Activated CD8-positive, alpha-beta memory T cell treated with anti-CD3 and anti-CD28 coated beads for 1 hour (primary cell): ENCODE measurements at places on chromosomes 16 and 17.

- no peak for DNase-seq
These were observed 68.6 kb downstream of the HAPSTR1 start for GRCh38 chr16:9159839-9160550.

- DNase-seq = no peak
These were observed 191.6 kb downstream of the WWOX start for GRCh38 chr16:78290872-78291591.

GRCh38 chr16:76446251-76446650 lies 169.1 kb downstream of the CNTNAP4 start:
- DNase-seq = no peak

DNA sequence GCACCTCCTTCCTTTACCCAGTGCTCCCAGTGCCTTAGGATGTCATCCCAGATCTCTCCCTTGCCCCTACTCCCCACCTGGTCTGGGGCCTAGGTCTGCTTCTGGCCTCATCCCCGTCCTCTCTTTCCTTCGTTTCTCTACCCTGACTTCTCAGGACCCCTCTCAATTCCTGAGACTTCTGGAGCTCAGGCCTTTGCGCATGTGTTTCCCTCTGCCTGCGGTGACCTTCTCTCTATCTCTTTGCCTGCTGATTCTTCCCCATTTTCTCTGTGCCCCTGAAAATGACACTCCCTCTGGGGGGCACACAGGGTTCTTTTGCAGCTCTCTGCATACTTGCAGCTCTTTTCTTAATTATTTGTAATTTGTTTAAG lies 13.5 kb downstream of the ADORA2B start:
- no peak for DNase-seq

DNA sequence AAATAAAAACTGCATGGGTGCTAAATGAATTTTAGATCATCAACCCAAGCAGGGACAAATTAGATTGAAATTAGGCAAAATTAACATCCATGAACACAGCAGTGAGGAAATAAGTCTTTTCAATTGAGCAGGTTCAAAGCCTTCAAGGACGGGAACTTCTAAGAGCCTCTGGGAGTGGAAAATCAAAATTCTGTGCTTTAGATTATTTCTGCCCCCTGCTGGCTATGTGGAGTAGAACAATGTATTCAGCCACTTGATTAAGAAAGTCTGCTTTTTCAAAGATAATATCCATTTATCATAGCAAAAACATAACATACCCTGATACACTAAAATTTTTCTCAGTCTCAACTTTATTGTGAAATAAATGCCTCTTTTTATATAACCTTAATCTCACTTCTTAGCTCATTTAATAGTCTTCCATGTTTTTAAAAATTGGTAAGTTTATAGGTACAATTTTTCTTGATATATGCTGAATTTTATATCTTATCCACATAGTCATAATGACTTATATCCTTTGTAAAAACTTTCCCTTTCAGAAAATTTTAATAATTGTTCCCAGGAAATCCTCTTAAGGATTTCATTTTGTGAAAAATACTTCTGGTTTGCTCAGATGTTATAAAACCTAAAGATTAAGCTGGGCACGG lies 28.1 kb upstream of the NOL11 start:
- DNase-seq = peak; percentile 9

DNA sequence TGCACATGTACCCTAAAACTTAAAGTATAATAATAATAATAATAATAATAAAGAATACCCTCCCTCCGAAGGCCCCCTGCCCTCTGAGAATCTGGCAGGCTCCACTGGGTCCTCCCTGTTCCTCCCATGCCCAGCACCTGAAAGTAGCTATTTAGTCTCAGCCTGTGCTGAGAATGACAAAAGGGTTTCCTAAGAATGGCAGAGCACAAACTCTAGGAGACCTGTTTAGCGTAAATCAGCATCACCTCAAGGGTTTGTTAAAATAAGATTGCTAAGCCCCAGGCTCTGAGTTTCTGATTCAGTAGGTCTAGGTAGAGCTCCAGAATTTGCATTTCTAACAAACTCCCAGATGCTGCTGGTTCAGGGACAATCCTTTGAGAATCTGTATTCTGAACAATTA lies 606.8 kb upstream of the CDH11 start:
- no peak for DNase-seq

DNA sequence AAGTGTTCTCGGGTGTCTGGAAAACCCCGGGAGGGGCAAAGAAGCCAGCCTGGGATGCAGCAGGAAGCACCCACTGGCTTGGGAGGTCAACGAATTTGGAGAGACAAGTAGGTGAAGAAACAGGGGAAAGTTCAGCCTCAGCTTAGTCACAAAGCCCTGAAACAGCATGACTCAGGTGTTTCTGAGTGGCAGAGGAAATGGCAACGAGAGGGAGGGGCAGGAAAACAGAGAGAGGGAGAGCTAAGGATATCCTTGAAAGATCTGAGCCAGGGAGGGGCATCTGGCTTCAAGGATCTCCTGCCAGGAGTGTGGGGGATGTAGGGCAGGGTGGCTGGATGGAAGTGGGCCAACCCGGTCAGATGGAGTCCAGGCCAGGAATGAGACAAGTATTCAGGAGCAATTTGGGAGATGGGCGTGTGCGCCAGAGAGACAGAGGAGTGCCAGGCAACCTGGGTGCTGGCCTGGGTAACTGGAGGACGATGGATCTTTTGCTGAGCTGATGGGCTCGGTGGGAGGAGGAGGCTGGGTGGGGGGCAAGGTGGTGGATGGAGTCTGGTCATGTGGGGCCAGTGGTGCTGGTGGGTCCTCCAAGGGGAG lies 27.2 kb downstream of the ABCC3 start:
- no peak for DNase-seq

DNA sequence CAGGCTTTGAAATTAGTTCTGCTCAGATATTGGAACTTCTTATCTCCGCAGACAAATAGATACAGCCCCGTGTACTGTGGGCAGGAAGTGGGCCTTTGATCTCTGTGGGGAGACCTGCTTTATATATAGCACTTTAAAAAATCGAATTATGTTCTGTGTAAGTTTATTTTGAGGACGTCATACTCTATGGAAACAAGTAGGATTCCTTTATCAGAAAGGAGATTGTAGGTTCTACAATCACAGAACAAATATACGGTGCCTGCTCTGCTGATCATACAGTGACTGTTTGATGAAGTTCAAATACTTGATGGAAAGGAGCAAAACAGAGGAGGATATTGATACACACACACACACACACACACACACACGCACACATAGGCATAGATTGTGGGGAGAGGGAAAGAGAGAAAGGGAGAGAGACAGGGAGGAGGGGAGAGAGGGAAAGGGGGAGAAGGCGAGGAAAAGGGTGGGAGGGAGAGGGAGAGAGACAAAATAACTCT lies 14.7 kb upstream of the TMEM220 start:
- no peak for DNase-seq

DNA sequence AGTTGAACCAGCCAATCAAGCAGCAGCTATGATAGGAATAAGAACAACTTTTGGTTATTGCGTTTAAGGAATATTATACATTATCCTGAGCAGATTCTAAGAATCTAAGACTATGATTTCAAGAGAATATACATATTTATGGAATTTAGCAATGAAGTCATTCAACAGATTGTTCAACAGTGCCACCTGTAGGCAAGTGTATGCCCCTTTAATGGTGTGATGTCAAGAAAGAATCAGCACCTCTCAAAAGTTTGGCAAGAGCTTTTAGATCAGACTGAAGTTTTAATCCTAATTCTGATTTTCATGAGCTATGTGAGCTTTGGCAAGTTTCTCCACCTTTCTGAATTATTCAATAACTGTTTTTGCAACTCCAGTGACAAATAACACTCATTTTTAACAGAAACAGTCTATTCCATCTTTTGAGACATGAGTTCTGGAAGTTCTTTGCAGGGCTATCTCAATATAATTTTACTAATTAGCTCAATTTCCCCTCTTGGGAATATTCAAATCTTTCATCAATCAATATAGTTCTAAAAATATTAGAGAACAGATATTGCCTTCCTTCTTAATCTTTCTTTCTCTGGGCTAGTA lies 474.3 kb upstream of the TOM1L1 start:
- no peak for DNase-seq

DNA sequence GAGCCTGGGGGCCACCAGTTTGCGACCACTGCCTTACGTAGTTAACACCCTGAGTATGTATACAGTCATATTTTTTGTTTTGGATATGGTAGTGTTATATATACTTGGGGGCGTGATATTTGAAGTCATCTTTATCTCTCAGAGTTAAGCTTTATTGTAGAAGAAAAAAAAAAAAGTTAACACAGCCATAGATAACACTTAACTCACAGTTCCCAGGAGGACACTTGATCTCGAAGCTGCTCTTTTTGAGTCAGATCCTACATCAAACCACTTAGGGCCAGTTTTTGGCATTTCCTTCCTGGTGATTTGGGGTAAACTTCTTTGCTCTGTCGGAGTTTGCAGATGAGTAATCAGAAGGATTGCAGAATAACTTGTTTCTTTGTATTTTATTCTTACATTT lies 5.8 kb downstream of the ITPRIPL2 start:
- DNase-seq = no peak

- DNase-seq = no peak
These were observed 434.6 kb upstream of the MAF start for GRCh38 chr16:80034948-80035663.

DNA sequence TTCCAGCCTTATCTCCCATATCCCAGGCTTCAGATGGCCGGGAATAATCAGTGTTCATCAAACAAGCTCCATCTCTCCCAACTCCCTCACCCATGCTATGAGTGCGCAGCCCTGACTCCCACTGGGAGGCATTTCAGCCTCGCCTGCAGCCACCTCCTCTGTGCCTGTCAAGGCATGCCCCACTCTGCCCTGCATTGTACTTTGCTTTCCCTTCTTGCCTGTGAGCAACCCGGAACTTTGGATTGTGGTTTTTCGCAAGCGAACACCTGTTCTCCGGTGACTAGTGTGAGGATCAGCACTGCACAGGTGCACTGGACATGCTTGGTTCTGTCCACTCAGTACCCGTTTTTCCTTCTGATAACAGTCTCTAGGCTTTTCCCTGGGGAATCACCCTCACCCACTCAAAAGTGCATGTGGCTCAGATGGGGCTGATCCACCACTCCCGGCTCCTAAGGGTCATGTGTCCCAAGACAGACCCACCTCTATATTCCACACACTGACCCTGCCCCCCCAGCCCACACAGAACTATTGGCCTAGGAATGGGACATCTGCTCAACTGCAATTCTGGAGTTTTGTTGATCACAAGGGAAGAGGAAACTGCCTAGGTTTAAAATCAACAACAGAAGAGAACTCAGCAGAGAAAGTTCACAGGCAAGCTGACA lies 9.1 kb downstream of the CHST6 start:
- DNase-seq = no peak

- no peak for DNase-seq
These were observed 1.3 kb downstream of the SNN start for GRCh38 chr16:11669380-11670146.

GRCh38 chr16:54462771-54463170 lies 176.2 kb upstream of the IRX3 start:
- DNase-seq = no peak

- no peak for DNase-seq
These were observed 9.0 kb downstream of the DYNLL2 start for GRCh38 chr17:58092101-58092796.

DNA sequence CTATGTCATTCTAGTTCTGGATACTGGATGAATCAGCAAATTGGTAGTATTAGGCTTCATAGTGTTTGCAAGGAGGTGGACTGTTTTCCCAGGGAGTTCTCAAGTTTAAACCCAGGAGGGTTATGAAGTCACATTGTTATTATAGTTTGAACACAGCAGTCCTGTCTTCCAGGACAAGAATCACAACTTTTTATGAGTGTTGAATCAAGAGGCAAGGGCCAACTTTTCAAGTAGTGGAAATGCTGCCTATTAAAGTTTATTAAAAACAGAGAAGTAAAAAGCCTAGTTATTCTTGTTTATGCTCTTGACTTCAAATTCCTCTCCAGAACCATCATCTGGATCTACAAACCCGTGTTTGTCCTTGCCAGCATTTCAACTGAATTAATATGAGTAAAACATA lies 86.3 kb upstream of the GOT2 start:
- DNase-seq = no peak

GRCh38 chr17:68533887-68534694 lies 21.9 kb downstream of the PRKAR1A start:
- DNase-seq = no peak

- no peak for DNase-seq
These were observed 9.2 kb upstream of the ITPRIPL2 start for GRCh38 chr16:19104607-19105006.

- no peak for DNase-seq
These were observed 47.2 kb downstream of the HOXB1 start for GRCh38 chr17:48483471-48484131.

DNA sequence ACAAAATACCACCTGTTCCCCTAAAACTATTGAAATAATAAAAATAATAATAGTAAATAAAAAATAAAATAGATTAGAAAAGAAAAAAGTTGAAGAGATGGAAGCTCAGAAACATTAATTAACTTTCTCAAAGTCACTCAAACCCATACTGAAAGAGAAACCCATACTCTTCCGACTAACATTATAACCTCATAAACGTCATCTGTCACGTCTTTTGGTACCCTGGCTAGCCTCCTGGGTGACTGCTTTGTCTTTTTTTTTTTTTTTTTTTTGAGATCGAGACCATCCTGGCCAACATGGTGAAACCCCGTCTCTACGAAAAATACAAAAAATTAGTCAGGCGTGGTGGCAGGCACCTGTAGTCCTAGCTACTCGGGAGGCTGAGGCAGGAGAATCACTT lies 7.6 kb downstream of the SLFN12L start:
- DNase-seq = no peak

GRCh38 chr16:728131-728889 lies 1.4 kb downstream of the HAGHL start:
- peak; percentile 41 for DNase-seq

DNA sequence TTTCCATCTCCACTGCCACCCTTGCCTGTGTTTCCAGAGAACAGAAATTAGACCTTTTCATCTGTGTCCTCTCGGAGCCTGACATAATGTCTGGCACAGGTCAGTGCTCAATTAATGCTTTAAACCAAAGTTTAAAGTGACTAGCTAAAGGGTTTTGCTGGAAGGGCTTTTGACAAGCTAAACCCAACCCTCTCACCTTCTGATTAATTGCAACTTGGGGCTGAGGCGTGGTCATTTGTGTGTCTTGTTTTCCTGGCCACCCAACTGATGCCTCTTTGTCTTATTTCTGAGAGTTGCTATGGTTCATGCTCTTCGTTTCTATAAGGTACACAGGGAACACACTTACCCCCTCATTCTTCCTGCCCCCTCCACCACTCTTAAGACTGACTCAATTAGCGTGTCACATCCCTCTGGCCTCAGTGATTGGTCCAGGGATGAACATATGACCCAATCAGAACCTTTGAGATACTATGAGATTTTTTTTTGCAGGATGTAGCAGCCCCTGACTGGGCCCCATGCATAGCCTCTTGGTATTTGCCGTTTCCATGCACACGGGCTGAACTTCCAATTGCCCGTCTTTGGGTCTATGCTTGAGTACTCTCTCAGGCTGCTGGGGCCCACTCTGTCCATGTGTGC lies 15.8 kb upstream of the BRD7 start:
- DNase-seq = no peak

DNA sequence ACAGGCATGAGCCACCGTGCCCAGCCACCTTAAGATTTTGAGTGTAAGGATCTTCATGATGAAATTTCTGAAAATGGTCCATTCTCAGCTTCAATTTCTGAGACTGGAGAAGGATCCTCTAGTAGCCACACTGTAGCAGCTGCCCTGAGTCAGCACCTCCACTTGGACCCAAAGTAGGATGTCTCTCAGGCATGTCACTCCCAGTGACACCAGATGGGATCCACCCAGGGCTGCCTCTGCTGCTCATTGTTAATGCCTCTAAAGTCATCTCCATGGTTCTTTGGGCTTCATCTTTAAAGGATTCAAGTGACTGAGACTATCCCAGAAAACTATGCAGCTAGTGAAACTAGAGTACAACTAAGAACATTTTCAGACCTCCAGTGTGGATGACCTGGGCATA lies 7.9 kb downstream of the PLD6 start:
- DNase-seq = no peak

- no peak for DNase-seq
These were observed 6.8 kb downstream of the KIFC3 start for GRCh38 chr16:57795431-57795878.
